ENCODE measurements at places on chromosomes 12 and 14. TPM values are rescaled to one million over a fixed set of nuclear protein-coding genes. Genes with fewer than 3 reads are reported as not detected.

Gene ZNF641
- polyA plus RNA-seq: 8.1 TPM

Gene LRRC43
- polyA plus RNA-seq: 0.32 TPM

Gene LHX5
- polyA plus RNA-seq: 0.05 TPM

Gene FGD4
- polyA plus RNA-seq: 3.3 TPM

Gene TMTC1
- polyA plus RNA-seq: 9.3 TPM

Gene NINJ2
- polyA plus RNA-seq: 11.5 TPM

Gene DIO2
- polyA plus RNA-seq: 1.3 TPM

Gene NPAS3
- 1.0 TPM for polyA plus RNA-seq

Gene CCDC177
- polyA plus RNA-seq: 0.02 TPM

Gene FAM186B
- polyA plus RNA-seq: 0.09 TPM

Gene GPR65
- 10.1 TPM for polyA plus RNA-seq

Gene CDH24
- 7.0 TPM for polyA plus RNA-seq

Gene TSHR
- 10.3 TPM for polyA plus RNA-seq

Gene RAB21
- polyA plus RNA-seq: 21.9 TPM

Gene SLC17A8
- 0.37 TPM for polyA plus RNA-seq

Gene OR2AP1
- 0.02 TPM for polyA plus RNA-seq

Gene SYNJ2BP
- polyA plus RNA-seq: 11.9 TPM

Gene TDRD9
- polyA plus RNA-seq: 3.8 TPM

Gene NRIP2
- polyA plus RNA-seq: 1.1 TPM

Gene TAS2R31
- polyA plus RNA-seq: 0.75 TPM

Gene LRRK2
- 10.4 TPM for polyA plus RNA-seq

Gene MIP
- polyA plus RNA-seq: 0.02 TPM

Gene IL22
- 1.1 TPM for polyA plus RNA-seq

Gene P3H3
- polyA plus RNA-seq: 4.4 TPM

Gene LYZ
- 233 TPM for polyA plus RNA-seq

Gene PLEK2
- polyA plus RNA-seq: 22.0 TPM

Gene CLEC4C
- polyA plus RNA-seq: 0.82 TPM

Gene RIMBP2
- 0.78 TPM for polyA plus RNA-seq

Gene GPRC5D
- polyA plus RNA-seq: 0.05 TPM

Gene VRTN
- polyA plus RNA-seq: 0.02 TPM

Gene DBX2
- polyA plus RNA-seq: not detected

Gene BATF
- polyA plus RNA-seq: 27.4 TPM

Gene DNAH10
- polyA plus RNA-seq: 0.82 TPM

Gene RPS26
- polyA plus RNA-seq: 2,654 TPM

Measured in thymus (tissue), 14 donors.